ENCODE measurements at places on chromosomes 4 and X.

GRCh38 chr4:148634476-148634875 is 192.3 kb upstream of the NR3C2 start:
- DNase-seq, result no peak

- DNase-seq, result no peak
Observed at GRCh38 chr4:140289486-140289885, 84.0 kb upstream of the SCOC start.

GRCh38 chr4:184479516-184479950 is 5.2 kb upstream of the IRF2 start:
- no peak for DNase-seq

DNA sequence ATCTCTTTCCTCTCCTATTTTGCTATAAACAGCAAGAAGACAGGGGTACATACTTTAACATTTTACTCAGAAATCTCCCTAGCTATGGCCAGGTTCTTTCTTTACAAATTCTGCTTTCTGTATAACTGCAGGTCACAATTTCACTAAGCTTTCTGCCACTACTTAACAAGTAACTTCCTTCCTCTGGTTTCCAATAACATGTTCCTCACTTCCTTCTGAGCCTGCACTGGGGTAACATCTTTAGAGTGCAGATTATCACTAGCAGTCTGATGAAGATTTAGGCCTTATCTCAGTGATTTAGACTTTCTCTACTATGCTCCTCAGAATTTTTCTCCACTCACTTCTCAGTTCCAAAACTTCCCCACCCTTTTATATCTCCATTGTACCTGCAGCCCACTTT is 1930.5 kb upstream of the AGA start:
- no peak for DNase-seq

GRCh38 chr4:54185044-54185780 is 43.9 kb upstream of the PDGFRA start:
- DNase-seq, result no peak

- no peak for DNase-seq
Observed at GRCh38 chr4:113641025-113641431, 120.5 kb downstream of the CAMK2D start.

DNA sequence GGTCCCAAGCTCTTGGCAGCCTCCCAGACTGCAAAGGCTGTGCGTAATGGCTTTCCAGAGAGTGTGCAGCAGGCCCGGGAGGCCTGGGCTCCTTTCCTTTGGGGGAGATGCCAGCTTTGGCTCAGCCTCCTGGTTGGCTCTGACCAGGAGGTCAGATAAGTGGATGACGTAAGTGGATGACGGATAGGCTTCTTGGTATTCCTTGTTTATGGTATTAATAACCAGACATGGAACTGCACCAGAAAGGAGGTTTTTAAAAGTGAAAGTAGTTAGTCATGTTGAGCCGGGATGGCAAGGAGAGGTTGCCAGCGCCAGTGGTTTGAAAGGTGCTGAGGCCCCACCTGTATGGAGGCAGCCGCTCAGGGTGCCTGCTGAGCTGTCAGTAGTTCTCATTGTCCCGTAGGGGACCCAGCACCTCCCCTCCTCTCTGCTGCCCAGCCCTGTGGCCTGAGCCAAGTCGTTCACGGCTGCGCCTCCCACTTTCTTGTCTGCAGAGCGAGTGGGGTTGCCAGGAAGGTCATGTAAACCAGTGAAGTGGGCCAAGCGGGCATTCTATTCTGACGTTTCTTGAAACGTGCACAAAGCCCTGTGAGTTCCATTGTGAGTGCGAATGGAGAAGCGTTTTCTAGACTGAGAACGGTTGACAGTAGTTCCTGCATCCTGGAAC is 28.7 kb upstream of the STOX2 start:
- DNase-seq, result no peak

- DNase-seq, result no peak
Observed at GRCh38 chr4:152524427-152524826, 11.5 kb downstream of the FBXW7 start.

- no peak for DNase-seq
Observed at GRCh38 chrX:23386726-23387125, 52.1 kb downstream of the PTCHD1 start.

DNA sequence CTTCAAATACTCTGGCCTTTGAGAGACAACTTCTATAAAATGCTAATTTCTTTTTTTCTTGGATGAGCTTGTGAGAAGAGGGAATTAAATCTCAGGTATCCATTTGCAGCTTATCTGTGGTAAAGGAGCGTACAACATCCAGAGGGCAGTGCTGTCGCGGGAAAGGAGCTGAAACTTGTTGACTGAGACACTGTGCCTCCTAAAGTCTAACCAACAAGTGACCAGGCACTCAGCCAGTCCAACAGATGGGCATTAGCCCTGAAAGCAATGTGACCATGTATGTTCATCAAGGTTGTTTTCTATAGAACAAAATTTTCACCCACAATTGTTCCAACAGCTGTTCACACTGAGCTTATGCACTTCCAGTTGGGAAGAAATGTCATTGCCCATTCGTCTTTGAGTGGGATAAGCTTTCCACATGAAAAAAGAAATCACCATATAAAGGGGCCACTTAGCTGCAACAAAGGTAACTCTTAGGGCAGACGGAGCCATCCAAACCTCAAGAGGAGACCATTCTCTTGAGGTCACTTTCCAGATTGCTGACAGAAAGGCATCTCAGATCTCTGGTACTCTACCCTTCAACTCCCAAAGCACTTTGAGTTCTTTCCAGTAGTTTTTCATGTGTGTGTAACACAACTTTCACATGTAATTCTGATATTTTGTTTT is 244.8 kb upstream of the NEIL3 start:
- DNase-seq, result no peak

DNA sequence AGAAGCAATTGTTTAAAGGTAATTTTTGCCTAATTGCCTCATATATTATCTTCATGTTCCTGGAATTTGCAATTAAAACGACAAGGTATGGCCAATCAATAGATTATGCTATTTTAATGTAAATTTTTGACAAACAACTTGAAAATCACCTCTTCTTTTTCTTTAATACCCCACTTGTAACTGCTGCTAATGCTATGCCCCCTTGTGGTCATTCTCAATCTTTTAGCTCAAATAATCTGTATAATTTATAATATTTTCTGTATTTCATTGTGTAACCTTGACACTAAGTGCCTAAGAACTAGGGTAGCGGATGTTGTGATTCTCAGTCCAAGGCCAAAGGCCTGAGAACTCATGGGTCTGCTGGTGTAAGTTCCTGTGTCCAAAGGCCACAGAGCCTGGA is 831.7 kb upstream of the POU3F4 start:
- no peak for DNase-seq

GRCh38 chr4:129098531-129099001 is 2.6 kb downstream of the C4orf33 start:
- no peak for DNase-seq

GRCh38 chr4:80082693-80083092 is 9.7 kb upstream of the ANTXR2 start:
- DNase-seq, result no peak

GRCh38 chr4:39480902-39481695 is 22.2 kb downstream of the LIAS start:
- no peak for DNase-seq

DNA sequence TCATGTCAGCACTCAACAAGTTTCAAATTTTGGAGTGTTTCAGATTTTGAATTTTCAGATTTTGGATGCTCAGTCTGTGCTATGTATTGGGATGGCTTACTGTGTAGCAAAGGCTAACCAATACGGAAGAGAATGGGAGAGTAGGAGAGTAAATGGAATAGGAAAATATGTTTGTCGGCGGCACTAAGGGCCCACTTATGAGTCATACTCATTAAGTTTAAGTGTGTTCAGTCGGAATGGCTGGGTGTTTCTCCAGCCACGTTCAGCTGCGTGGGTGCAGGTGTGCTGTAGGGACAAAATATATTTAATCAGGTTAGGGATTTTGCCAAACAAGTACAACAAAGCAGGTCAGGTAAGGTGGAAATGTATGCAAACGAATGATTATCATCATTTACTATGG is 13.6 kb downstream of the FTHL17 start:
- DNase-seq, result no peak

- DNase-seq, result no peak
Observed at GRCh38 chrX:2811271-2811670, 17.5 kb upstream of the GYG2 start.

GRCh38 chr4:98686043-98686707 is 27.8 kb upstream of the TSPAN5 start:
- DNase-seq, result no peak

DNA sequence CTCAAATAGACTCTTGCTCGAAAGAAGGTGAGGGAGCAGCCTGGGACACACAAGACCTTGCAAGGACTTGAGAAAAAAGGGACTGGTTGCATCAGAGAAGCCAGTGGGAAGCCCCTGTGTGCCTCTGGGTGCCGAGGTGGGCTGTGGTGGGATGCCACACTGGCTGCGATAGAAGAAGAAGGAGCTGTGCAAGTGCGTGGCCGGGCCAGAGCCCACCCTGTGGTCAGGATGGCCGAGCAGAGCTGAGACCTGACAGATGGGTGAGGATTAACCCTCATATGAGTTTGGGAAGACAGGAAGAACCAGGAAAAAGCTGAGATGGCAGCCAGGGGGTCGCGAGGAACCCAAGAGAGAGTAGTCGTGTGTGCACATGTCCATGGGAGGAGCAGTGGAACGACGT is 44.6 kb upstream of the HGFAC start:
- DNase-seq, result no peak

- peak; percentile 47 for DNase-seq
Observed at GRCh38 chr4:110005461-110006056, 92.9 kb downstream of the EGF start.

- no peak for DNase-seq
Observed at GRCh38 chr4:46830971-46831454, 78.0 kb downstream of the COX7B2 start.

GRCh38 chrX:130030826-130031225 is 48.4 kb downstream of the BCORL1 start:
- no peak for DNase-seq

- DNase-seq, result no peak
Observed at GRCh38 chrX:126819429-126819828, at the start of gene PRR32. Gene PRR32, plus strand, starts transcription at chrX:126819729. Its CDS starts 115 bp downstream, at chrX:126819844.

DNA sequence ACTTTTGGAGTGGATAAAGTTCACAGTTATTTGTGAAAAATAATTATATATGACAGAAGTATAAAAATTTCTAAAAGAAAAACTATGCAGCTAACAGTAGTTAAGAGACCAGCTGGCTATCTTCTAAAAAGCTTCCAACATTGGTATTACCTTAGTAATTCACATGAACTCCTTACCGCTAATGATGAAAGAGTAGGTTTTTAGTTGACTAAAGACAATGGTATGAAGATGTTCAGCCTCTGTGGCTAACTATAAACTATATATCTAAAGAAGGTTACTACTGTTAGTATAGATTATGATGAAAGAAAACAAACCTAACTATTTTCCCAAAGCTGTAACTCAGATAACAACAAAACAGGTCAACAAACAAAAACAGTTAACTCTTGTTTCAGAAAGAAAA is 10.4 kb downstream of the CCNI start:
- no peak for DNase-seq

GRCh38 chr4:102734116-102734515 is 26.7 kb downstream of the MANBA start:
- DNase-seq, result no peak

GRCh38 chrX:137032341-137032694 is 1.5 kb downstream of the GPR101 start:
- DNase-seq, result no peak

GRCh38 chr4:110109455-110109854 is 89.0 kb downstream of the ELOVL6 start:
- no peak for DNase-seq

GRCh38 chrX:10769195-10769594 is 148.8 kb upstream of the MID1 start:
- DNase-seq, result no peak

GRCh38 chr4:85632981-85633380 is 158.0 kb downstream of the ARHGAP24 start:
- no peak for DNase-seq

GRCh38 chr4:128384765-128385598 is 97.4 kb upstream of the PGRMC2 start:
- no peak for DNase-seq

GRCh38 chr4:53168228-53168627 is 197.6 kb downstream of the SCFD2 start:
- DNase-seq, result no peak

DNA sequence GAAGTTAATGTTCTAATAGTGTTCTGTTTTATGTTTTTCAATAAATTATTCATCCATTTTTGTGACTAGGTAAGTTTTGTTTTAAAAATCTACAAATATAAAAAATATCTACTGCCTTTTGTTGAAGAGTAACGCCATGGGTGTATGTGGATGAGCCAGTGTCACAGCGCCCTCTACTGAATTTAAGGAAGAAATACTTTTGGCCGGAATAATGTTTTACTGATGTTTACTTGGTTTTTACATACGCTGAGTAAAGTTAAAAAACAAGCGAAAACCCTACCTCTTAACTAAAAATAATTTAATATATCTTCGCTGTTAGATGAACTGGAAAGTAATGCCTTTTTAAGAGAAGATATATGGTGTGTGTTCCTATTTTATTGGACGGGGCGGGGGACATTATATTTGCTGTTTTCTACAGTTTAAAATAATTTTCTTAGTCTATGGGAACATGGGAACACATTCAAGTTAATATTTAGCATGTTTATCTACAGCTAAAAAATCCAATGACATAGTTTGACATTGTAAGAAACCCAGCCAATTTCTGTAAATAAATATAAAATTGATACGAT is 86.1 kb downstream of the CPE start:
- peak; percentile 17 for DNase-seq

DNA sequence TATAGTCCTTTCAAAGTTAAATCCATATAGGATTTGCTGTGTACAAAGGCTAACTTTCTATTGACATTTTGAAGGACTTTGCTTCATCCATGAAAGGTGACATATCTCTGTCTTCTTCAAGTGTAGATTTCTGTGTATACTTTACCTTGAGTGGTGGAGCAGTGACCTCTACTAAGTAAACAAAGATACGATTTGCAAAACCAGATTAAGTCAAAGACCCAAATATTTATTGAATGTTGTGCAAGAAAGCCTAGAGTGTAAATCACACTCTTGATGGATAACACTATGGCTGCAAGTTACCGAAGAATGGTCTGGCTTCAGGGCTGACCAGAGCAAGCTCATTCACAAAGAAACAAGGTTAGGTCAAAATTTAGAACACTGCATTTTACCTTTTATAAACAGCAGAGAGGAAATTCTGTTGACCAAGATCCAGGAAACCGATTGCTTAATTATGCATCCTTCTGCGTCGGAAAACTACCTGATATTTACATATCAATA is 5.4 kb upstream of the FGG start:
- no peak for DNase-seq

- no peak for DNase-seq
Observed at GRCh38 chr4:158605393-158605792, 66.3 kb downstream of the C4orf46 start.

DNA sequence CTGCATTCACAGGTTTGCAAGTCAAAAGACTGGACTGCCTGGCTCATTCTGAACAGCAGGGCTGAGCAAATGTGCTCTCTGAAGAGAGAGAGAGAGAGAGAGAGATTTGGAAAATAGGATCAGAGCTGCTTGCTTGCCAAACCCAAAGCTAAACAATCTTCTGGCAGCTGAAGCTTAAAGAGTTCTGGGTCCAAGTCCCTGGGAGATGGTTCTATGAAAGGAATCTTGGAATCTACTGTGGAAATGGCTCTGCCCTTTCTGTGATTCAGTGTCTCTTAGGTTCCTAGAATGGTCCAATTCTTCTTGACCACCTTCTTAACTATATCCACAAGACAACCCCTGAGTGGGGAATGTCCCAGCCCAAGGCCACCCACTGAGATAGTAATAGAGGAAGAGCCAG is 66.1 kb upstream of the EFNB1 start:
- DNase-seq, result no peak

GRCh38 chrX:107718156-107718621 is 57.4 kb downstream of the TSC22D3 start:
- peak; percentile 73 for DNase-seq

All from CD4-positive, alpha-beta T cell treated with Interleukin-6 at 100 ng/mL for 8 hours (primary cell).